ENCODE measurements at places on chromosomes 13 and 19.

DNA sequence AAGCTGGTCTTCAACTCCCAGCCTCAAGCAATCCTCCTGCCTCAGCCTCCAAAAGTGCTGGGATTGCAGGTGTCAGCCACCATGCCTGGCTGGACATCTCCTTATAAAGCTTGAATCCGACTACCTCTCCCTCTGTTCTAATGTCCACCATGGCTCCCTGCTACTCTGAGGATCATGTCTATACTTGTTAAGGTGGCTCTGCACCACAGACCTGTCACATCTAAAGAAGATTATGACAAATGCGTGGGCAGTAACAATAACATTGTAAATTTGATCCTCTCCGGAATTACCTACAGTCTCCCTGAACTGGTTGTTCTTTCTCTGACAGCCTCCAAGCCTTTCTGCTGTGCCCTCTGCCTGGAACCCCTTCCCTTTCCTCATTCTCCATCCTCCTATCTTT lies 1.8 kb downstream of the NXNL1 start:
- peaks cover 9% of the 10 kb centered on the region for H3K4me1 ChIP-seq
- H3K36me3 ChIP-seq, result no peaks in the 10 kb centered on the region
- no peak overlapping the region for H3K4me3 ChIP-seq
- H3K27me3 ChIP-seq, result peaks cover 19% of the 10 kb centered on the region
- no peak for DNase-seq
- no peak overlapping the region for H3K27ac ChIP-seq

GRCh38 chr19:46241626-46242025 lies 12.1 kb downstream of the IGFL1 start:
- no peak overlapping the region for H3K27ac ChIP-seq
- no peaks in the 10 kb centered on the region for H3K4me1 ChIP-seq
- no peaks in the 10 kb centered on the region for H3K36me3 ChIP-seq
- H3K27me3 ChIP-seq, result no peaks in the 10 kb centered on the region

DNA sequence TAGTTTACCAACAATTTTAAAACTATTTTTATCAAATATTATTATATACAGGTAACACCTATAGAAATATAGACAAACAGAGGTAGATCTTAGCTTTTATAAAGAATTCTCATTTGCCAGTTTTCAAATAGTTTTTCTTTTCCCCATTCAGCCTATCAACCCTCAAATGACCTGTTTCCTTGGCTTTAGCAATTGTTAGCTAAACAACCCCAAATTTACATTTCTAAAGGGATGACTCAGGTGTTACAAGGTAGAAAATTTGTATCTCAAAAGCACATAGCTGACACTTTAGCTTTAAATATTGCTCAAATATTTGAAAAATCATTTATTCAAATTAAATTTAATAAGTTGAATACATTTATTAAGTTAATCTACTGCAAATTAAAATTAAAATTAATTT lies 1207.2 kb downstream of the SLITRK1 start:
- no peak for DNase-seq
- no peak overlapping the region for H3K27ac ChIP-seq
- no peaks in the 10 kb centered on the region for H3K27me3 ChIP-seq
- H3K4me3 ChIP-seq, result no peak overlapping the region
- no peaks in the 10 kb centered on the region for H3K36me3 ChIP-seq
- H3K4me1 ChIP-seq, result peaks cover 4% of the 10 kb centered on the region

DNA sequence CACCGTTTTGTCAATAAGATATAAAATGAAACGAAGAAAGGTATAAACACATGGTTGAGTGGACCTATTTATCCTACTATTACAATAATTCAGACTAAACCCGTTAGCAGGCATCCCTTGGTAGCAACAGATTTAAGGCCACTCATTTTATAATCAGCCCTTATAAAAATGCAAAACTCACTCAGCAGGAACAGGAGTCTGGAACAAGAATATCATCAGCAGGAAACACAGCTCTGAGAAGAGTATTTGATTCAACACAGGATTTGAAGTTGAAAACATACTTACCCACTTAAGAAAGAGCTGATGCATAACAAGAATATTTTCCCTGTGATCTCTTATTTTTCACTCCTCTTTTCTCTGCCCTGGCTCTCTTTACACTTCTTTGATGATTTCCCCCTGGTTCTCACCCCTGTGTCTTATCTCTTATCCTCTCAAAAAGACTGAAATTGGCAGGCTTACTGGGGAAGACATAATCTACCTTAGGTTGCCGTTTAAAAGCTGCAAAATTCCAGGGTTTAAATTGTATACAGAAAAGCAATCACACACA lies 1722.7 kb downstream of the SLITRK5 start:
- H3K4me1 ChIP-seq, result 0 out of 2 replicates have a peak, but pooled peaks cover 2% of the 10 kb centered on the region
- no peaks in the 10 kb centered on the region for H3K36me3 ChIP-seq
- no peak overlapping the region for H3K27ac ChIP-seq
- H3K27me3 ChIP-seq, result no peaks in the 10 kb centered on the region

- no peaks in the 10 kb centered on the region for H3K27me3 ChIP-seq
- H3K4me3 ChIP-seq, result no peak overlapping the region
- no peaks in the 10 kb centered on the region for H3K36me3 ChIP-seq
- DNase-seq, result no peak
Measured at GRCh38 chr13:62482351-62482750, 1066.7 kb upstream of the PCDH20 start.

- no peaks in the 10 kb centered on the region for H3K4me1 ChIP-seq
- no peak overlapping the region for H3K4me3 ChIP-seq
- no peak for DNase-seq
- H3K27me3 ChIP-seq, result no peaks in the 10 kb centered on the region
Measured at GRCh38 chr13:76968041-76968440, 19.7 kb downstream of the ACOD1 start.

DNA sequence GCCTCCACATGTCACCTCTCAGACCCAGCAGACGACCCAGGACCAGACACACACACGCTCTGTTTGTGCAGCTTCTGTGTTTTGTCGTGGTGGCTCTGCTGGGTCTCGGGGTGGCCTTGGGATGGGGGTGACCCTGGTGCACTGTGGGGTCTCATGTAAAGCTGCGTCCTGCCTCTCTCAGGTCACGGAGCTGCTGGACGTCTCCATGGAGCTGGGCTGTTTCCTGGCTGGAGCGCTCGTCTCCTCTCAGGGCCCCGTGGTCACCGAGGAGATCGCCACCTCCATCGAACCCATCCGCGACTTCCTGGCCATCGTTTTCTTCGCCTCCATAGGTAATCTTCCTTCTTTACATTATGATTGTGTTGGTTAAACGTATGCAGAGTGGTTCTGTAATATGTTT lies 45.4 kb upstream of the TFDP1 start:
- H3K27ac ChIP-seq, result no peak overlapping the region
- H3K4me3 ChIP-seq, result no peak overlapping the region
- no peaks in the 10 kb centered on the region for H3K27me3 ChIP-seq
- H3K4me1 ChIP-seq, result no peaks in the 10 kb centered on the region
- no peak for DNase-seq

DNA sequence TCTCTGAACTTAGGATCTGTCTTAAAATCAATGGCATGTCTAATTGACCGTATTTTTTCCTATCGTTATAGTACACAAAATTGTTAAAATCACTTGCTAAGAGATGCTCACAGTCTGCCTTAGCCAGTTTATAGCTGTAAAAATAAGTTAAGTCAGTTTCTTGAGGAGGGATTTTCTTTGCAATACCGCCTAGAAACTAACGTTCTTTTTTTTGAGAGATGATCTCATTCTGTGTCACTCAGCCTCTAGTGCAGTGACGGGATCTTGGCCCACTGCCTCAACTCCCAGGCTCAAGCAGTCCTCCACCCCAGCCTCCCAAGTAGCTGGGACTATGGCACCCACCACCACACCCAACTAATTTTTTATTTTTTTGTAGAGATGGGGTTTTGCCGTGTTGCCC lies 4.4 kb downstream of the CKAP2 start:
- no peak overlapping the region for H3K4me3 ChIP-seq
- DNase-seq, result no peak

DNA sequence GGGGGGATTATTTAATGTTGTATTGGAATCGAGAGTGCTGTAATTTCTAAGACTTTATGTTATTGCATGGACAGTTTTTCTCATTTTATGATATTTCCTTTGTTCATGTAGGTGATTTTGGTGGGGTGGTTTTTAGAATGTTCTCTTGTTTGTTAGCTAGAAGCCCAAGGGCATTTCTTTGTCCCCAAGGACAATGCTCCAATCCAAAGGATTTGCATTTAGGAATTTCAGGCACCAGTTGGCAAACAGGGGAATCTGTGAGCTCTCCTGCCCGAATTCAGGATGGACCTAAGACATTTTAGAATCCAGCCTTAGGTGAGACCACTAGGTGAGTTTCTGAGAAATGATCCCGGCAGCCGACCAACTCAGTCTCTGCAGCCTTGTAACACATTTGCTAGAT lies 324.9 kb downstream of the KCNRG start:
- no peak for DNase-seq
- H3K4me3 ChIP-seq, result no peak overlapping the region
- no peak overlapping the region for H3K27ac ChIP-seq
